ENCODE measurements at places on chromosomes 5 and 9. TPM values are rescaled to one million over a fixed set of nuclear protein-coding genes. Genes with fewer than 3 reads are reported as not detected.

GRCh38 chr5:53100606-53101005 lies 9.0 kb downstream of the MOCS2 start:
- DNase-seq: no peak

DNA sequence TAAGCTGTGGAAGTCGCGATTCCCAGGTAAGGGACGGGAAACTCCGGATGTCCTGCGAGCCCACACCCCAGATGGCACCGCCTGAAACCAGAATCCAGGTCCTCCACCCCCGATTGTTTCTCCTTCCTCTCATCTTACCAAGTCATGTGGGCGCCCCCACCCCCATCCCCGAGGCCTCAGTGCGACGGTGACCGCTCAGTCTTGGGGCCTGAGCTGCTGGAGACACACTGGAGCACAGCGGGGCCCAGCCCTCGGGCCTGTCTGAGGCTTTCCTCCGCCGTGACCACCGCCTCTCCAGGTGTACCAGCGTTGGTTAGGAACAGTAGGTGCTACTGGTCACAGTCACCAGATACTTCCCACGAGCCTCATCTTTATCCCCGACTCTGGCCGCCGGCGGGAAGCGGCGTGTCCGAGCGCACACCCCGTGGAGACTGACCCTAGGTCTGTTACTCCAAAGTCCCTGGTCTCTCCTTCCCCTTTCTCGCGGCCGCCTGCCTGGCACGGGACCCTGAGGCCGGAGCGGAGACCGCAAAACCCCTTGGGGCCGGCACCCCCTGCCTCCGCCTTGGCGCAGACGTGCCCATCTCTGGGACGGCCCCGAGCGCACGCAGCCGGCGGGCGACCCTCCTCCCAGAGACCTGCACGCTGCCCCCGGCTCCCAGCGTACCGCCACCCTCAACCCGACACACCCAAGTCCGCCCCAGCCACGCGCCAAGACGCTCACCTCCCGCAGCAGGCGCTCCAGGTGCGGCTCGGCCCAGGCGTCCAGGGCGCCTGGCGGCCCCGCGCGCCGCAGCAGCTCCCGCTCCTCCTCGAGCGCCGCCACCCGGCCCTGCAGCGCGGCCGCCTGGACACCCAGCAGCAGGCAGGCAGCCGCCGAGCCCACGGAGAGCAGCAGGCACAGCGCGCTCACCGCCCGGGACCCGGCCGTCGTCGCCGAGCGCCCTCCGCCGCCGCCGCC lies 733 bp downstream of the COL23A1 start:
- DNase-seq: no peak

DNA sequence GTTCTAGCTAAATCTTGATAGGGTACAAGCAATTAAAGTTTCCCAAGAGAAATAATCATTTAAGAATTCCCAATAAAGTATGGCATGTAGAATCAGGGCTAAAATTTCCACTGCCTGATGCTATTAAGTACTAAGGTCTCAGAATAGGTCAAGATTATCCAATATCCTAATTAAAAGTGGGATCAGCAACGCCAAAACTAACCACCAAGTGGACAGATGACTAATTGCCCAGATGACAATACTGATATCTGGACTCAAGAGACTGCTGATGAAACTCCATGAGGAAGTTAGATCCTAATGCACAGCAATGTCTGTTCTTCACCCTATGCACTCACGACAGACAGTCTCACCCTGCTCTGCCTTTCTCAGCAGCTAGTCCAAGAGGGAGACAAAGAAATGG lies 14.3 kb downstream of the DEPDC1B start:
- DNase-seq: no peak

GRCh38 chr5:14175381-14175780 lies 32.2 kb downstream of the TRIO start:
- DNase-seq: no peak

DNA sequence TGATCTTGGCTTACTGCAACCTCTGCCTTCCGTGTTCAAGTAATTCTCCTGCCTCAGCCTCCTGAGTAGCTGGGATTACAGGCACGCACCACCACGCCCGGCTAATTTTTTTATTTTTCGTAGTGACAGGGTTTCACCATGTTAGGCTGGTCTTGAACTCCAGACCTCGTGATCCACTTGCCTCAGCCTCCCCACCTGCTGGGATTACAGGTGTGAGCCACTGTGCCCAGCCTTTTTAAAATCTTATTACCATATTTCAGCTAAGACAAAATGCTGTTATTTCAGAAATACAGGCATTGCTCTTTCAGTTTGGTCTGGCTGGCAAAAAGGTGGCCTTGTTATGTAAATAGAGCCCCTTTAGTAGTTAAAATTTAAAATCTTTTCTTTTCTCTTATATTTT lies 46.9 kb upstream of the GLDC start:
- DNase-seq: no peak

COL27A1 gene
- total RNA-seq: 6.8 TPM

DNA sequence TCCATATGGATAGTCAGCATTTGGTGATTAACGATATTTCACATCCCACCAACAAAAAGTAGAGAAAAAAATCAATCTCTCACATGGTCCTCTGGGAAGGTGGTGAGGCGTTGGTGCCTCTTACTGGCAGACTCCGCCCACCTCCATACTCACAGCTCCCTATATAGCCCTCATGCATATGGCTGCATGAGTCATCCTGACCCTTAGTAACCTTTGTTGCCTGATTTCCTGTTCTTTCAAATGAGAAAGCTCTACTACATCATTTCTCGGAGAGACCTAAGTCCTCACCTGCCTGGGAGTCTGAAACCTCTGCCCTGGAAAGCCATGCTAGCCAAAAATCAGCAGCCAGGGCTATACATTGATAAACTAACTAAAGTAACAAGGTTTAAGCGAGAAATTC lies 33.3 kb upstream of the ABCA1 start:
- no peak for DNase-seq

SPATA31E1 gene
- not detected for total RNA-seq

SLC4A9 gene
- total RNA-seq: 2.5 TPM

DNA sequence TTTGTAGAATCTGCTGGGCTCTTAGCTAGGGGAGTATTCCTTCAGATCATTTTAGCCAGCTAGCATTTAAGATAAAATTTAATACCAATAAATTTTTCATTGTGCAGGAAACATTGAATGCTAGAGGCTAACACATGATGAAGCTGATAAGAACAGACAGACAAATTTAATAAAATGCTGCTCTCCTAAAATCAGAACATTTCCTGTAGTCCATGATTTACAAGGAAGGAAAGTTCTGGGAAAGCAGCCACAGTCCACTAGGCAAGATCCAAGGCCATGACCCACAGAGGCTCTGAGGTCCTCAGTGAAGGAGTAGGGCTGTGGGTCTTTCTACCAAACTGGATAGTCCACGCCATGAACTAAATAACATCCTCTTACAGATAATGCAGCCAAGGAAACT lies 253.0 kb downstream of the ICE1 start:
- DNase-seq: no peak

LOX gene
- 3.5 TPM for total RNA-seq

DNA sequence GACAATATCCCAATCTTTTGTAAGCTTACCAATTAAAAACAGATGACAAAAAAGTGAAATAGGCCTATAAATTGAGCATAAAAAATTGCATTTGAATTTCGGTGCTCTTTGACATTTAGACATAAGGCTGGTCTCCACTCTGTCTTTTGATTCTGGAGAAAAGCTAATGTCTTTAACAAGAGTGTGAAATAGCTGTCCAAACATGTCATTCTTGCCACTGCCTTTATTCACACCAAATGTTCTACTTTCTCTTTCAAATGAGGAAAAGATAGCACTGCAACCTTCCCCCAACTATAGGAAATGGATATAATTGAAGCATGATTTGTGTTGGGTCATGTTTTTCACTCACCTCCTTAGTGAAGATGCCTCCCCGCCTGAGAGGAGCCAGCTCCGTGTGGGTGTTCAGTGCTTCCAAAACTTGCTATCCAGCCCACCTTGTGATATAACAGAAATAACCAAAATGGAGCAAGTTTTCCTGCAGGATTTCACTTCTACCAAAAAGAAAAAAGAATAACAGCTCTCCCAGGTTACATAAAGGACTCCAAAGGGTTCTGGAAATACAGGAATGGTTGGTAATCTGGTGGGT lies 55.2 kb upstream of the STK32A start:
- no peak for DNase-seq

PCDHGA2 gene
- not detected for total RNA-seq

GRCh38 chr9:37454238-37454637 lies 11.0 kb downstream of the ZBTB5 start:
- no peak for DNase-seq

GRCh38 chr9:27950382-27950781 lies 377.1 kb upstream of the C9orf72 start:
- no peak for DNase-seq

FAT2 gene
- total RNA-seq: not detected

ACTL7B gene
- not detected for total RNA-seq

DNA sequence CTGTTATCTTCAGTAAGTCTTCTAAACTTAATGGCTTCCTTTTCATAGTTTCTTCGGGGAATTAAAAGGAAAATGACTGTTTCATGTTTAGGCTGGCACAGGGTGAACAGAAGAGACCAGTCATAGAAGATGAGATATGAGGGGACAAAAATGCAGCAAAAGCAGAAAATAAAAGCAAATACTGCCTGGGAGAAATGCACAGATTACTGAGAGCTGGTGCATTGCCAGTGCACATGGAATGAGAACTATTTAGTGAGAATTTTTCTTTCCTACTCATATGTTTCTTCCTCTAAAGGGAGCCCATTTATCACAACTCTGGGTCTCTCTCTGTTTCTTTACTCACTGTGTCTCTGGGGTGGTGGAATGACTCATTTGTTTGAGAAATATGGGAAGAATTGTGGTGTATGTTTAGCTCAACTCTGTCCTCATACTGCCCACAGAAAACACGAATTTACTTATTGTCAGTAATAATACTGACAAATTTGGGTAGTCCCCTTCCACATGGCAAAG lies 25.9 kb upstream of the ANKRD55 start:
- no peak for DNase-seq

DNA sequence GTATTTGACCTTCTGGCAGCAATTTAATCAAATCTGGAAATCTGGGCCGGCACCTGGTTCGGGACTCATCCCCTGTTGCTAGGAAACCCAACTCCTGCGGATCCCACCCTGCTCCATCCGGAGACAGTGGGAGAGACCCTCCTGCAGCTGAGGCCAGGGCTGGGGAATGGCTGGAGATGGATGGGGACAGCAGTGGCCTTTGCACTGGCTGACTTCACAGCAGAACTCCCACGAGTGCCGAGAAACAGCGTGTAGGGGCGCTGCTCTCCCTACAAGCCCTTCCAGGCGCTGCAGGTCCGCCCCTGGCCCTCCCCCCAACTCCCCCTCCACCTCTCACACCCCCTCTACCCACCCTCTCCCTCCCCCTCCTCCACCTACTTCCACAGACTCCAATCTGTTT lies 105.8 kb upstream of the PPP1R26 start:
- no peak for DNase-seq

DNA sequence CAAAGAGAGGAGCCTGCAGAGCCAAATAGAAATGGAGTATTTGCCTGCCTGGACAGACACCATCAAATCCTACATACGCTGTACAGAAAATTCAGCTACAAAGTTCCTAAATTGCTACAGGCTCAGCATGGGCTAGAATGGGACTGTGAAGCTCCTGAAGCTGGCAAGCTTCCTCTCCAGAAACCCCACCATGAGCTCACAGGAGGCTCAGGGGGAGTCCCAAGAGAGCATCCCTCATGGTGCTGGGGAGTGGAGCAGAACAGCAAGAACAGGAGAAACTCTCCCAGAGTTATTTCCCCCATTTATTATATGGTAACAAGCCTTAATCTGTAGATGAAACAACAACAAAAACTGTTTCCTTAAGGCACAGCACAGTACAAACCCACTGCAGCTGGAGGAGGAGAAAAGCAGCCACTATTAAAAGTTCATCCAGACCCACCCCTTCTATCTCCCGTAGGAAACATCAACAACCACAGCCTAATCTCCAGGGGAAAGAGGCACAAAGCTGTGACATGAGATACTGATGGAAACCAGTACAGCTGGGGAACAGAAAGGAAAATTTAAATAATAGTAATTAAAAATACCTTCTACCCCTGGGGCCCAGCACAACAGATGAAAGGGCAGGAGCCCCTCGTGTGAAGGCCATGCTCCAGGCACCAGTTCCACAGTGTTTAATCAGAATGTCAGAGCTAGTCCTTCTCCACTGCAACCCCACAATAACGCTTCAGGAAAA lies 548.5 kb downstream of the MTRR start:
- no peak for DNase-seq

- DNase-seq: no peak
Measured at GRCh38 chr5:123186771-123187170, 97.7 kb downstream of the PRDM6 start.

GRCh38 chr9:127838375-127839078 lies 15.9 kb downstream of the ENG start:
- DNase-seq: peak; percentile 27

- DNase-seq: no peak
Measured at GRCh38 chr9:81661339-81661738, 28.0 kb downstream of the TLE1 start.

DNA sequence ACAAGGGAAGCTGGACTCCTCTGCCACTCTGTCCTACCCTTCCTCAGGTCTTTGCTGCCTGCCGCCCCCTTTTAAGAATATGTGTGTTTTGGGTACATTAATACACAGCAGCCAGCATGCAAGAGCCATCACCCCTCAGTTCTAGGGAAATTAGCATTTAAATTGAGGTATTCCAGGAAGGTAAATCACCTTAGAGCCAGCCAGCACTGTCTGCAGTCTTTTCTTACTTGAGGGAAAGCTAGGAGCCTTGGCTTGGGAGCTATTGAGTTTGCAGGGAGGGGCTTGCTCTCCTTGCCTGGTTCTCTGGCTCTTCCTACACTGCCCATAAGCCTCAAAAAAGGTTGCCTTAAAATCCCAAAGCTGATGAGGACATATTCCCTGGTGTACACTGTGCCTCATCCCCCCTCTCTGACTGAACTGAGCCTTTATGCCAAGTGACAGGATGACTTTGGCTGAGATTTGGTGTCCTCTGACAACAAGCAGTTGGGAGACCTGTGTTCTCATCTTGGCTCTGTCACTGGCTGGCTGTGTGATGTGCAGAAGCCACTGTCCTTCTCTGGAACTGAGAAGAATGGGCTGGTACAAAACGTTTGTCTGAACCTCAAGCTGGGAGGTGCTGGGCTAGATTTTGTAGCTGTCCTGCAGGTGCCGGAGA lies 54.1 kb downstream of the TRIM32 start:
- DNase-seq: no peak

CXCL14 gene
- 122 TPM for total RNA-seq

PCDHB11 gene
- 2.8 TPM for total RNA-seq

Data from Peyer's patch (tissue), 4 donors.